ENCODE measurements at places on chromosomes 6 and 20. TPM values are rescaled to one million over a fixed set of nuclear protein-coding genes. Genes with fewer than 3 reads are reported as not detected.

DNA sequence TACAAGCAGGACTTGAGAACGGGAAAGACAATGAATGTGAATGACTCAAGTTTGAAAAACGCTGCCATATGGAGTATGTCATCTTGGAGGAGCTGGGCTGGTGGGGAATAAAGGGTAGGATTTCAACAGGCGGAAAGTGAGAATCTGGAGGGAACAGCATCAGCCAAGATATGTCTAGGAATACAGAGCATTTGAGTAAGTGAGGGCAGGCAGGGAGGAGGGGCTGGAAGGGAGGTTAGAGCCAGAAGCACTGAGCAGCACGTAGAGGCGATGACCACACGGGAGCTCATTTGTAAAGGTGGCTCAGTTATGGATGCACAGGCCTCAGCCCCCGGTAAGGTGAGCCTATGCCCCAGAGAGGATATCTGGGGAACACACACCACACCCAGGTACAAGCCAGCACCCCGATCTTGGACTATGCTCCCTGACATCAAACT lies 115.1 kb downstream of the ZMYND8 start:
- no peak for DNase-seq

DNA sequence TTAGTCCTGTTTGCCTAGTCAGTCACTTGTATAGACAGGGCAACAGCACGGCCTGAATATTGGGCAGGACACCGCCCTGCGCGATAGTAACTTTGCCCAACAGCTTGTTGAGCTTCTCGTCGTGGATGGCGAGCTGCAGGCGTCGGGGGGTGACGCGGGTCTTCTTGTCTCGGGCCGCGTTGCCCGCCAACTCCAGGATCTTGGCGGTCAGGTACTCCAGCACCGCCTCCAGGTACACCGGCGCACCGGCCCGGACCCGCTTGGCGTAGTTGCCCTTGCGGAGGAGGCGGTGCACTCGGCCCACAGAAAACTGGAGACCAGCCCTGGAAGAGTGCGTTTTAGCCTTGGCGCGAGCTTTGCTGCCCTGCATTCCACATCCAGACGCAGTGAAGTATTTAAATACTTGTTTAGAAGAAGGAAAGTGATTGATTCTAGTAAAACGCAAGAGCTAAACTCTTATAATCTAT lies 92.8 kb upstream of the BTN3A2 start:
- DNase-seq: peak; percentile 86

DNA sequence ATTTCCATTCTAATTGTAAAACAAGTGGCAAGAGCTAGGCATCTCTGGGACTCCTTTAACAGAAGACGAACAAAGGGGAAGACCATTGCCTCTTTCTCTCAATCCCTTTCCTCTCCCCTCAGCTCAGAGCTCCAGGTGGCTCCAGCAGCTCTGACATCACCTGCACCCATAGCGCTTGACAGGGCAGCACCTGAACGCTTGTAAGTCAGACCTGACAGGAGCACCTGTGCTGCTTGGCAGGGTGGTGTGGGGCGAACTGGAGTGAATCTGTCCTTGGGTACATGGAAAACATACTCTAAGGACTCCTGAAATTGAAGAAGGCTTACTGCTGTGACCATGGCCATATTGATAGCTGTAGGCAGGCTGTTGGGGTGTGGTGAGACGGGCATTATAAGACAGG lies 409.5 kb upstream of the AGPAT4 start:
- DNase-seq: no peak

DNA sequence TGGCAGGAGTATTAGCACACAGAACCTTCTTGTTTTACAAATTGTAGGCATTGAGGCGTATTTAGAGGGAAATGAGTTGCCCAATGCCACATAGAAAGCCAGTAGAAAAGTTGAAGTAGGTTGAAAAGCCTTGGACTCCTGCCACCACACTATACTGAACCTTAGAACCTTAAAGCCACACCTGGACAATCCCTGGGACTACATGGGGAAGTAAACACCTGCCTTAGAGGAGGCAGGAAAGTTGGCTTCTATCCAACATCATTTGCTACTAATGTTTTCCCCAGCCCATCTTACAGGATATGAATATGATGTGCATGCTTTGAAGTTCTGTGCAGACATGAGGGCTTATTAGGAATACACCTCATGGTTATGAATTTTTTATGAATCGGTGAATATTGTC lies 5.3 kb upstream of the EPPIN start:
- DNase-seq: no peak

DNA sequence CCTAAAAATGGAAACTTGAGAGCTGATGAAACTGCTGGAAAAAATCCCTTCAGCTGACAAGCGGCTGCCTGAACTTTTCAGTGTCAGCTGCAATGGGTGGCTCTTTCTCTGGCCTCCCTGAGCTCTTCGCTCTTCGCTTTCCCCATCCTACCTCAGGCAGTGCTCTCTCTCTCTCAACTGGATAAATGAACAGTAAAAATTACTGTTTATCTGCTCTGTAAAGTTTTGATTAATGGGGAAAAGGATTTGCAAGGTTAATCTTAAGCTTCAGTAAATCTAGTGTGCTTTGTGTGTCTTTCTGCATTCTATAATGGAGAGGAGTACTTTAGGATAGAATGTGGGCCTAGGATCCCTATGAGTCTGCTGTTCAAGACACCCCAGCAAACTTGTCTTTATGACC lies 35.1 kb downstream of the TMEM14A start:
- DNase-seq: no peak

DNA sequence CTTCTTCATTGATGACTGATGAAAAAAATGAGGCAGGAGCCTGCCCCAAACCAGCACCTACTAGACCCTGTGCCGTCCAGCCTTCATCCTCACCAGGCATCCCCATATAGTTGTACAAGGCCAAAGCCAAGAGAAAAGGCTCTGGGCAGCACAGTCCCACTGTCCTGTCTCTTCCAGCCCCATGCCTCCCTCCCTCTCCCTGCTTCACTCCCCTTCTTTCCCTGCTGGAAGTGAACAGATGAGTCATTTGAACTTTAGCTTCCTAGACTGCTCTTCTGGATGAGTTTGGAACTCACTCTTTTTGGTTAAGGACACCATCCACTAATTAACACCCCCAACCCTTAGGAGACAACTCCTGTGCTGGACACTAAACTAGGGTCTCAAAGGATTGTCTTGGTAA lies 235.2 kb downstream of the LRFN2 start:
- DNase-seq: no peak

DNA sequence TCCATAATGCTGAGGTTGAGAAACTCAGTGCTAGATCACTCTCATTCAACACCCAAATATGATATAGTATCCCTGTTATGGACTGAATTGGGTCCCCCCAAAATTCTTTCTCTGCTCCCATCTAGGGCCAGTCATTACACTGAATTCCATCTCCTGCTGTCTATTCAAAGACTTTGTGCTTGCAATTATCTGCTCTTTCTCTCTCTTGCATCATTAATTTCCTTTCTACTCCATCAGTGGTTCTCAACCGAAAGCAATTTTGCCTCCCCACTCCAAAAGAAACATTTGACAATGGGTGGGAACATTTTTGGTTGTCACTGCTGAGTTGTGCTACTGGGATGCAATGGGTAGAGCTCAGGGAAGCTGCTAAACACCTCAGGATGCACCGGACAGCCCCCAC lies 271.5 kb upstream of the CDYL start:
- DNase-seq: no peak

Gene SIRPA
- 42.1 TPM for total RNA-seq

DNA sequence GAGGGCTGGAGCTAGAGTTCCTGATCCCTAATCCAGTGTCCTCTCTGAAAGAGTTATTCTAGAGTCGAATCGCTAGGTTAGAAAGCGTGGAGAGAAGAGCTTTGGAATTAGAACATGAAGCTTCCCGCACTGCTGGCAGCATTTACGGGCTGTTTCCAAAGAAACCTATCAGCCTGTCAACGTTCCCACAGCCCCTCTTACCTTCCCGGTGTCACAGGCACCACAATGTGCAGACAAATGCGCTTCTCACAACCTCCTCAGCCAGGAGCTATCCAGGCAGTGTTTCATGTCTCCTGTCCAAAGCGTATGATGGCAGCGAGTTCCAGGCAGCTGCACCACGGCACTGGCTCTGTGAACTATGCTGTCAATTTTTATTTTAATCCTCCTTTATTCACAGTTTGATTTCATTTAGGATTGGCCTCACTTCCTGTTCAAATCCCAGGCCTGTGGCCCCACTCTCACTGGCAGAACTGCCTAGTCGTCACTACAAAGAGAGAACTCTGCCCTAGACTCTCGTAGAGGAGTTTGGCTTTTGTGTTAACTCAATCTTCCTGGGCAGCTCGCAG lies 322.8 kb upstream of the SOX4 start:
- peak; percentile 48 for DNase-seq

GRCh38 chr6:42028234-42029061 lies 21.9 kb upstream of the TAF8 start:
- DNase-seq: peak; percentile 83

GRCh38 chr20:61934716-61935530 lies 130.8 kb downstream of the TAF4 start:
- peak; percentile 72 for DNase-seq

Gene TFAP2C
- 0.23 TPM for total RNA-seq

DNA sequence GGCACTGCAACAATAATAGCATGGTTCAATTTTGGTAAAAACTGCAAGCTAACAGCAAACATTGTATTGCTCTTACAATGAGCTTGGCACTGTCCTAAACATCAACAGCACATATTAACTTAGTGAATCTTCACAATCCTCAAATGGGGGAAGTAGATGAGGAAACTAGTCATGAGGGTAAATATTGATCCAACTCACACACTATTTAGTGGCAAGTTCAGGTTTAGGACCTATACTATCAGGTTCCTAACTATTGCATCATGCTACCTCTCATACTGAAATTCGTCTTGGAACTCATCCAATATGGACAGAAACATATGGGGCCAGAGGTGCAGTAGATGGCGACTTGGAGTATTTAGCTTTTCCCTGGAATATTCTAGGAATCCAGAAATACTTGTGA lies 34.2 kb downstream of the FKBP1C start:
- DNase-seq: no peak

Gene ZKSCAN3
- total RNA-seq: 4.5 TPM

DNA sequence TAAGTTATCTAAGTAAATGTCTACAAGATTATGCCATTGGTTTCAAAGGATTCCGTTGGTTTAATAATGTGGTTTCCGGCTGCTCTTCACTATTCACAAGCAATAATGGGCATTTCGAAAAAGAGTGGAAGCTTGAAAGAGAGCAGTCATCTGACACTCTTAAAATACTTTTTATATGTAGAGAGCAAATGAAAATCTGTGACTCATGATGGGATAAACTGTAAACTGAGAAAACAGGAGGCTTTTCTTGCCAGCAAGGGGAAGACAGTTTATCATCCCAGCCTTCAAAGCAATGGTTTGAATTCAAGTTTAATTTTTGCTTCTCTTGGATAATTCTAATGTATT lies 145.7 kb downstream of the KHDC1L start:
- DNase-seq: no peak

GRCh38 chr20:53255102-53255710 lies 283.0 kb downstream of the TSHZ2 start:
- no peak for DNase-seq

Gene BPIFA1
- not detected for total RNA-seq

GRCh38 chr6:129708496-129709195 lies 1.3 kb downstream of the ARHGAP18 start:
- DNase-seq: no peak

DNA sequence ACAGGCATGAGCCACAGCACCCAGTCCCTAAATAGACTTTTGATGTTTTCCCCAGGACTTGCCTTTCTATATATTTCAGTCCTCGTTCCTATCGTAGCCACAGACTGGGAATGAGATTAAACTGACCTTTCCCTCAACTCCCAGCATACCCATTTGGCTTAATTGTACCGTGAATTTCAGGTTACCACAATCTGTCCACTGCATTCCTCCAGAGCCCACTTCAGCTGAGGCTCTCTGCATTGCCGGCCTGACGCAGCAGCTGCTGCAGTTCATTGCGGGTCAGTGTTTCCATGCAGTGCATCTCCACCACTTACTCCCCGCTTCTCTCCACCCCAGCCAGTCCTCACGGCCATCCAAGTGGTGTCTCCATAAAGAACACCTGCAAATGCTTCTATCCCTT lies 103.1 kb upstream of the RIN2 start:
- DNase-seq: no peak

Gene DLK2
- 0.14 TPM for total RNA-seq

Gene AIG1
- 32.7 TPM for total RNA-seq

- DNase-seq: no peak
Measured at GRCh38 chr6:19664878-19665612, 172.1 kb upstream of the ID4 start.

DNA sequence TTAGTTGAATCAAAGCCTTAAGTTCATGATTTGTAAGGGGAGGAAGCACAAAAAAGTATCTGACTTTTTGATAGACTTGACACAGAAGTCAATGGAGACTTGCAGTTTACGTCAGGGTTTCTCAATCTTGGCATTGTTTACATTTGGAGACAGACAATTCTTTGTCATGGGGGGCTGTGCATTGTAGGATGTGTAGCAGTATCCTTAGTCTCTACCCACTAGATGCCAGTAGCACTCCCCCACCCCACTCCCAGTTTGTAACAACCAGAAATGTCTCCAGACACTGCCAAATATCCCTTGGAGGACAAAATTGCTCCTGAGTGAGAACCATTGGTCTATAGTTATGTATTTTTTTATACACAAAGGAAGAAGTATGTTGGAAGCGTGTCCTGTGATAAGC lies 434.1 kb downstream of the RFPL4B start:
- no peak for DNase-seq

Gene ECT2L
- not detected for total RNA-seq

Gene PTPRT
- total RNA-seq: 0.10 TPM

GRCh38 chr6:11242711-11243110 lies 10.2 kb upstream of the NEDD9 start:
- DNase-seq: no peak

Gene PNPLA1
- total RNA-seq: 0.14 TPM

Gene SOX18
- total RNA-seq: 47.6 TPM

GRCh38 chr20:10505827-10506226 lies 70.7 kb downstream of the SLX4IP start:
- no peak for DNase-seq

Gene AGER
- total RNA-seq: 7.3 TPM

DNA sequence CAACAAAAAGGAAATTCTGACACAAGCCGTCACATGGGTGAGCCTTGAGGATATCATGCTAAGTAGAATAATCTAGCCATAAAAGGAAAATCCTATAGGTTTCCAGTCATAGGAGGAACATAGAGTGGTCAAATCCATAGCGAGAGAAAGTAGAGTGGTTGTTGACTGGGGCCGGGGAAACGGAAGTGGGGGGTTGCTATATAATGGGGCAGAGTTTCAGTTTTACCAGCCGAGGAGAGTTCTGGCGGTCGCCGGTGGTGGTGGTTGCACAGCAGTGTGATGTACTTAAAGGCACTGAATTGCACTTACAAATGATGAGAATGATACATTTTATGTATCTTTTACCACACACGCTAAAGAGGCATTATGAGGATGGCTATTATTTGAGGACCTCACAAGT lies 4.9 kb downstream of the GPR31 start:
- no peak for DNase-seq

GRCh38 chr20:47035026-47035590 lies 140.5 kb downstream of the EYA2 start:
- DNase-seq: no peak
